ENCODE measurements at places on chromosomes 1 and 21. TPM values are rescaled to one million over a fixed set of nuclear protein-coding genes. Genes with fewer than 3 reads are reported as not detected.

The ST6GALNAC5 gene
- total RNA-seq: 9.6 TPM

DNA sequence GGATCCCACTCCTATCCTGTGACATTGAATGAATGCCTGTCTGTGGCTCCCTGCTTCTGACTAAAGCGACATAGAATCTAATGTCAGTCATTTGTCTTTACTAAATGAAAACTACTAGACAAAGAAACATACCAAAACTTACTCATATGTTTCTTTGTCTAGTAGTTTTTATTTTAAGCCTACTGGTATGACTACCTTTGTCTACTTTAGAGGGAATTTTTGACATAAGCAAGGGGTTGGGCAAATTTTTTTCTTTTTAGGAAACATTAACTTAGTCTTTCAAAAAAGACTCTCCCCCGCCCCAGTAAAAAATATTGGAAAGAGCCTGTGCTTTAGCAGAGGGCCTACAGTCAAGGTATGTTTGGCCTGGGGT, 4.9 kb downstream of the NEK7 start:
- no peaks in the 10 kb centered on the region for H3K27me3 ChIP-seq
- peaks cover 79% of the 10 kb centered on the region for H3K4me1 ChIP-seq
- DNase-seq: no peak
- H3K36me3 ChIP-seq: no peaks in the 10 kb centered on the region
- no peak overlapping the region for H3K27ac ChIP-seq

The CD1D gene
- 0.49 TPM for total RNA-seq

- no peak for DNase-seq
- no peak overlapping the region for H3K4me3 ChIP-seq
- peaks cover 17% of the 10 kb centered on the region for H3K4me1 ChIP-seq
- no peak overlapping the region for H3K27ac ChIP-seq
- H3K27me3 ChIP-seq: no peaks in the 10 kb centered on the region
Measured at GRCh38 chr1:16068356-16069270, 4.8 kb downstream of the FAM131C start.

The SYT14 gene
- total RNA-seq: 0.49 TPM

DNA sequence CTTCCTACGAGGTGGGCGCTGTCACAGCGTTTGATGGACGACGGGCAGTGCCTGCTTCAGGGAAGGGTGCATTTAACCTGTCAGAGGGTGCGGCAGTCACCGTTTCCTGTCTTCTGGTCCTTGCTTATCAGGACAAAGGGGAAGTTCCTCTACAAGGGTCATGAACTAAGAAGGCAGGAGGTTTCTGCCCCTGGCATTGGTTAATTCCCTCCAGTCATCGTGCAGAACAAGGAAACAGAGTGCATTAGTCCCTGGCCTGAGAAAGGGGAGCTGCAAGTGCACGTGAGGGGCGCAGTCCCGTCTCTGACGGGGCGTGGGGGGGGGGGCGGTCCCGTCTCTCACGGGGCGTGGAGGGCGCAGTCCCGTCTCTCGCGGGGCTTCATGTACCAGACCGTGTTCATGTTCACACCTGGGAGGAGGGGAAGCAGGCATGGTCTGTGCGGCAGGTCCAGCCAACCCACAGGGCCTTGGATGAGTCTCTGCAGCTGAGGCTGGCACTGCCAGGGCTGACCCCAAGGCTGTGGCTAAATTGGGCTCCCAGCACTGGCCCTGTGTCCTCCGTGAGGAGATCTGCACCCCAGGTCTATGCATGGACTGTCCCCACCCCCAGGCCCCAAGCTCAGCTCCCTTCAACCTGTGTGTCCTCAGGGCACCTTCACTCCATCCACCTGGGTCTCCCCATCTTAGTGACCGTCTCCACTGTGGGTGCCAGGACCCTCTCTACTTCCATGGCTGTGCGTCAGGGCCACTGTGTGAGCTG, 89.2 kb upstream of the COL6A1 start:
- DNase-seq: no peak
- no peak overlapping the region for H3K4me3 ChIP-seq

The BEND5 gene
- 8.6 TPM for total RNA-seq
